ENCODE measurements at places on chromosomes 4 and X.

- no peak for DNase-seq
Measured at GRCh38 chr4:99185581-99185980, 33.5 kb downstream of the ADH6 start.

DNA sequence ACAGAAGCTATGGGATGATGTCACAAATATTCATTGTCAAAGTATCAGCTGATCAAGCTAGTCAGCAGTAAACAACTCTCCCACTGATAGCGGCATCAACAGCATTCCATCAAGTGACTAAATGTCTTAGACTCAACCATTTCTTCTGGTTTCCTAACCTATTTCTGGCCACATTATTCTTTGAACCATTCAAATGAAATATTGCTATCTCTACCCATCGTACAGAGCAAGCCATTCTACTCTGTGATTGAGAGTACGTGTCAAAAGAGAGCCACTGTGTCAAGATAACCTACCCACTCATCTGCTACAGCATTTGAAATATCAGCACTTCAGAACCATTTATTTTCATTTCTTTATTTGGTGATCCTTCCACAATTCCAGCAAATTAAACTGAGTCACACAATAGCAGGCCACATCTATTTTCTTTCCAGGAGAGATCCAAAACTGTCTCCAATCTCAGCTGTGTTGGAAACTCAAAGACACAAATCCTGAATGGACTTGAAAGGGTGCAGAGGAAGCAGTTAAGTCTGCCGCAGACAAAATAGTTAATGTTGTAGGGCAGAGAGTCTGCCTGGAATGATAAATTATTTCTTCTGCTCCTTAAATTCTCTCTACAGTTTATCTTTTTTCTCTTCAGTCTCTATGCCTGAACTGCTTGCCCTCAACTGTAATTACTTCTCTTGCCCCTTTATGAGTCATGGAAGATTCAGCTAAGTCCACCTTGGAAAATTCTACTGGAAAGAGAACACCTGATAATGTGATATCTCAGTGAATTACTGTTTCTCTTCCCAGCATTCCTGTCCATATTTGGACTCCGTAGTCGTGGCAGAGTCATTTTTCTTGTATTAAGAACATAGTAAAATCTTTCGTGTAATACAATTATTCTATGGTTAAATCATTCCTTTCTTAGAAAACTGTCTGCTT, 364.8 kb downstream of the PDGFC start:
- DNase-seq, result peak; percentile 61

DNA sequence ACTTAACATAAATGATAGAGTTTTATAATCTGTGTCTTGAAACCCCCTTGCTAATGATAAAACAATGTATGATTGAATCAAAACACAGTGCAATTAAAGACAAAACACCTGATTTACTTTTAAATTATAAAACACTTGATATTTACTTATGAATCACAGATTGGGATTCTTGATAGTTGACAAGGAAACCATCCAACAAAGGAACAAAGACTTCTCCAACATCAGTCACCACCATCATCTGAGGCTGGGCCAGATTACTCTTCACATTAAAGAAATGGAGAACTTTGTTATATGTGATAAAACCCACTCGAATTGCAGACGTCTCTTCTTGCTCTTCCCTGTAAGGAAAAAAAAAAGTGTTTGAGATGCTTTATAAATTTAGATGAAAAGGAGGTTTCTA, 67.4 kb downstream of the METTL14 start:
- DNase-seq, result no peak

GRCh38 chr4:10055871-10056270, 34.6 kb upstream of the SLC2A9 start:
- no peak for DNase-seq

GRCh38 chr4:162131256-162131655, 32.5 kb downstream of the FSTL5 start:
- no peak for DNase-seq

Measured in non-pigmented ciliary epithelial cell (primary cell).